WTC11 (cell line): ENCODE measurements at places on chromosomes 5 and 9.

DNA sequence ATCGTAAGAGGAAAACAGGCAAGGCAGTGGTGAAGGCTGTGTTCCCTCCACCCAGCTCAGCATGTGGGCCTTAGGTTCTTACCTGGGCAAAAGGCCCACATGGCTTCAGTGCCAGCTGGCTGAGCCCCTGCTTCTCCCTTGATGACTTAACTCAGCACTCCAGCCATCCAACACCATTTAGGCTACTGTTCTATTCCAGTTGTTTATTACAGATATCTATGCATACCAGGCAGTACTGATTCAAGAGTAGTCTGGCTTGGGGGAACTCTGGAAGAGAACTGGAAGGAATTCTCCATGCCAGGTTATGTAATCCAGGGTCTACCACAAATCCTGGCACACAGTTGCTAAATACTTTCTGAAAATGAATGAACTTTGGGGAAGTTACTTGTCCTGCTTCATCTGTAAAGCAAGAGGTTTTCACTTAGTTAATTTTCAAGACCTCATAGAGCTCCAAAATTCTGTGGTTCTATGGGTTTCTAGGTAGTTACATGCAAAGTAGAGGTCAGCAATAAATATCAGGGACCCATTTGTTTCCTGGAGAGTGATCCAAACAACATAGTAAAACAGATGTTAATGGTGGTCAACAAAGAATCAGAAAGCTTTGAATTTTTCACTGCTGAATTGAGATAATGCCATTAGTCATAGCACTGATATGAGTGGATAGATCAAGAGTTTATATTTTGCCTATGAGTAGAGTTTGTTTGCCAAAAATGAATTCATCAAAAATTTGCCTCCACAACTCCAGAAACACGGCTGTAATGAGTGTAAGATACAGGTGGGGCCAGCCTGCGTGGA lies 88.2 kb upstream of the OSMR start:
- H3K4me1 ChIP-seq, result no peaks in the 10 kb centered on the region
- H3K4me3 ChIP-seq, result no peak overlapping the region
- H3K27me3 ChIP-seq, result no peaks in the 10 kb centered on the region; the same call in 1 of the 2 replicates
- no peak overlapping the region for H3K27ac ChIP-seq
- no peak for DNase-seq

DNA sequence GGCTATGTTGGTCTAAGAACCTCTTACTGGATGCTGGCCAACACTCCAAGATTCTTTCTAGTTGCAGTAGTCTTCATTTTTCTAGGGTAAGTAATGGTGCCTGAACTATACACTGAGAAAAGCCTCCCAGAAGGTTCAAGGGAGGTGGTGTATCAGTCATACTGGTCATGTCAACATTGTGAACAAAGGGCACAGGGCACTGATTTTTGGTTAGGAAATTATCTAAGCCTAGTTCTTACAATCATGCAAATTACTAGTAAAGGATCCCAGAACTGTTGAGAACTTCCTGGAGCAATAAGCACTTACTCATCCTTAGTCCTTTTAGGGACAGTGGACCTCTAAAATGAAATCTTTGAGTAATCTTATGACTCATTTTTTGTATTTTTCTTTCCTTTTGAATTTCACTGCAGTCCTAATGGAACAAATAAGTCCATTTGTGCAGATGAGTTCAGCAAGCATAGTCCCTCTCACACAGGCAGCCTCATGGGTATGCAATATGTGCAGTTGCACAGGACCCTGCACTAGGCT lies 21.1 kb upstream of the CDC42SE2 start:
- H3K4me1 ChIP-seq, result no peaks in the 10 kb centered on the region
- no peak overlapping the region for H3K27ac ChIP-seq
- peaks cover 3% of the 10 kb centered on the region; the same call in 1 of the 2 replicates for H3K36me3 ChIP-seq

DNA sequence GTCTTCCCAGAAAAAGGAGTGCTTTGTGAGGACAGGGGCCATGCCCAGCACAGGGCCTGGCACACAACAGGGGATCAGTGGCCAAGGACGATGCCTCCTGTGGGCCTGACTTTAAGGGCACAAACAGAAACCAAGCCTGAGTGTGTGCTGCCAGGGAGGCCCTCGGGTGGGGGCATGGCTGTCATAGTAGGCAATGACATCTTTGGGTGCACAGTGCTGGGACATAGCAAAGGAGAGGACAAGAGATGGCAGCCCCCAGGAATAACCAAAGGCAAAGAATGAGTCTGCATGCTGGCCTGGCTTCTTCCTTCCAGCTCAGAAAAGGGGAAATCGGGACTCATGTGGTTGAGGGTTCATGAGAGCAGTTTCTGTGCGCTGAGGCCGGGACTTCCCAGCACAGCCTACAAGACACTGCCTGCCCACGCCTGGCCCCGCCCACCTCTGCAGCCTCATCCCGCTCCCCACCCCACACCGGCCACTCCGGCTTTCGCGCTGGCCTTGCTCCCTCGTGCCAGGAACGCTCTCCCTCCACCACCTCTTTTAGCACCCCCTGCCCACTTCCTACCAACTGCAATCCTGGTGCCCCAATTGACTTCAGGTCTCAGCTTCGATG lies 13.8 kb upstream of the LHX2 start:
- peak overlapping the region; percentile 34 for H3K4me3 ChIP-seq
- peak; percentile 42 for DNase-seq
- no peak overlapping the region for H3K27ac ChIP-seq
- peaks cover 87% of the 10 kb centered on the region for H3K27me3 ChIP-seq

DNA sequence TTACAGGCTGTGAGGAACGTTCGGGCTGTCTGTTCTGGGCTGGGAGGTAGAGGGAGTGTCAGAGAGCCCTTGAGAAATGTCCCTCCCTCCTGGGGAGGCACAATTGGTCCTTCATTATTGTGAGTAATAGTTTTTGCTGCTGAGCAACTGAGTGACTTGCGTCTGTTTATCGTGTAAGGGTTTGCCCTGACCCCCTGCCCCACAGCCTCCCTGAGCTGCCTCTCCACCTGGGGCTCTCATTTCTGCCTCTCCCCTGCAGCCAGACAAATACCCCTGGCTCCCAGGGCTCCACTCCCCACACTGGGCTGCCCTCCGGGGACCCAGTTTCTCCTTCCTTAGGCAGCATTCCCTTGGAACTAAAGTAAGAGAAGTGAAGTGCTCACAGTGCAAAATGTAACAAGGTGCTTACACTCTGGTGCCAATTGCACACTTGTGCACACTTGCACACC lies 174.9 kb upstream of the MVB12B start:
- peaks cover 14% of the 10 kb centered on the region for H3K4me1 ChIP-seq
- no peaks in the 10 kb centered on the region for H3K36me3 ChIP-seq
- no peak overlapping the region for H3K4me3 ChIP-seq
- DNase-seq, result no peak
- H3K27me3 ChIP-seq, result peaks cover 39% of the 10 kb centered on the region

GRCh38 chr9:137205126-137206069 lies at the start of the genes NDOR1 and TMEM203:
Gene NDOR1, plus strand, starts transcription at chr9:137205700. Its CDS starts 78 bp downstream, at chr9:137205778.
Gene TMEM203, minus strand, starts transcription at chr9:137205648. Its CDS starts 234 bp downstream, at chr9:137205414.
- peak within 1 kb of the TSS; percentile 97 for H3K4me3 ChIP-seq
- DNase-seq, result peak; percentile 95
- peaks cover 24% of the 10 kb centered on the region for H3K36me3 ChIP-seq
- peaks cover 31% of the 10 kb centered on the region for H3K4me1 ChIP-seq
- H3K27ac ChIP-seq, result peak within 1 kb of the TSS; percentile 82

GRCh38 chr5:152688561-152689249 lies 283.6 kb upstream of the NMUR2 start:
- H3K27me3 ChIP-seq, result no peaks in the 10 kb centered on the region
- H3K4me3 ChIP-seq, result no peak overlapping the region
- H3K36me3 ChIP-seq, result peaks cover 24% of the 10 kb centered on the region
- DNase-seq, result no peak
- H3K27ac ChIP-seq, result no peak overlapping the region

DNA sequence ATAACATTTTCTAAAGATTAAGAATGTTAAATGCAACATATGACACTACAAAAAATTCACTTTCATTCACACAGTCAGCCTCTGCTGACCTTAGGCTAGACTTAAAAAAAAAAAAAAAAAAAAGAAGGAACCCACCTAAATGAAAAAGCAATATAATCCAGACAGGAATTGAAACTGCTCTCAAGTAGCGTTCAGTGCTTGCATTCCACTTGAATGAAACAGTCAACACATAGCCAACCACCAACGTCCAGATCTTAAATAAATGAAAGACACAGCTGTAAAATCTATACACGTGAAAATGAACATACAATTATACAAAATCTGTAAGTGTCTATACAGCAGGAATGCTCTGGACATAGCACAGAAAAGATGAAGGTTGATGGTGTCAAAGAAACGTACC lies 11.4 kb downstream of the TMEM245 start:
- no peak overlapping the region for H3K27ac ChIP-seq
- H3K4me1 ChIP-seq, result peaks cover 49% of the 10 kb centered on the region
- peaks cover 19% of the 10 kb centered on the region for H3K36me3 ChIP-seq
- H3K4me3 ChIP-seq, result no peak overlapping the region

GRCh38 chr9:125106285-125106893 lies 36.9 kb downstream of the SCAI start:
- H3K4me1 ChIP-seq, result no peaks in the 10 kb centered on the region
- H3K4me3 ChIP-seq, result no peak overlapping the region
- peaks cover 26% of the 10 kb centered on the region for H3K36me3 ChIP-seq
- no peaks in the 10 kb centered on the region for H3K27me3 ChIP-seq
- no peak for DNase-seq
- no peak overlapping the region for H3K27ac ChIP-seq

DNA sequence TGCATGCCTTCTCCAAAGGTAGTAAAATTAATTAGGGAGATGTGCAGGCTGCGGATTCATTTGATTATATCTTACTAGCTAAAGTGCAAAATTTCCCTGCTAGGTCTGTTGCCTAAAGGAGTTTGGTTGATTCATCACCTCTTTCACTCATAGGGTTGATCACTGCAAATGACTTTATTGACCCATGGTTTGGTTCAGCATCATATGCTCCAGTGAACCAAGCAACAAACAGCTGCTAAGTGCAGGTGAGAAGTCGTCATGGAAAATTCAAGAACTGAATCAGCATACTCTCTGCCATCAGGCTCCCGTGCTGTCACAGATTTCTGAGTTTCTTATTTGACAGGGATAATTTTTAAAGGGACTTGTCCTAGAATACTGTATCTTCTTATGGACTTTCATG lies 571.8 kb upstream of the CDH18 start:
- no peak overlapping the region for H3K27ac ChIP-seq
- H3K4me1 ChIP-seq, result peaks cover 10% of the 10 kb centered on the region
- DNase-seq, result no peak
- H3K36me3 ChIP-seq, result no peaks in the 10 kb centered on the region
- H3K27me3 ChIP-seq, result no peaks in the 10 kb centered on the region

- DNase-seq, result no peak
- no peaks in the 10 kb centered on the region for H3K27me3 ChIP-seq
- no peak overlapping the region for H3K27ac ChIP-seq
- no peaks in the 10 kb centered on the region for H3K4me1 ChIP-seq
These were observed 251.0 kb upstream of the RIOK2 start for GRCh38 chr5:97434021-97434420.

DNA sequence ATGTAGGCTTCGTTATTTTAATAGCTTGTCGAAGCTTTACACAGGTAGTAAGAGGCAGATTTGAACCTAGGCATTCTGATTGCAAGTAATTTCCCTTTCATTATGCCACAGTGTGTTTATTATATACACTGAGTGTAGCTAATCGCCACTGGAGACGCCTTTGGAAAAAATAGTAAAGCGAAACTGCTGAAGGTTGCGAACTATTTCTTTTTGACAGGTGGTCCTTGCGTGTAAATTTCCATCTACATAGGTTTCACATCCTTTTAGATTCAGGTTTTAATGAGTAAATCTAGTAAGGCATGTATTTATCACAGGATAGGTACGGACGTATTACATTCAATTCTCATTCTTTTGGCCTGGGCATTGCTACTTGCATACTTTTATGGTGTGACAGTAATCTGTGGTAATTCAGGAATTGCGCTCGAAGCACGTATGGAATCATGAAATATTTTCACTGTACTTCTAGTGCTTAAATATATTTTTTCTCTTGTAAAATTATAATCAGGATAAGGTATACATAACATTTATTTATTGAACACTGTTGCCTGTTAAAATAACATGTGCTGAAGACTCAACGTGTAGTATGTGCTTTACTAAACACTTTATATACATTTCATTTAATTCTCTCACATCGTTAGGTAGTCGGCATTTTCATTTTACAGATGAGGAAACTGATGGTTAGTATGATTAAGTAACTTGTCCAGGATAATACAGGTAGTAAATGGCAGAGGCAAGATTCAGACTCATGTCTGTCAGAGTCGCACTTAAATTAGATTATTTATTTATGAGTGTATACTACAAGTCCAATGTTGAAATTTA lies 1.8 kb downstream of the MARCHF6 start:
- H3K27ac ChIP-seq, result no peak overlapping the region
- peak overlapping the region; percentile 98 for H3K4me3 ChIP-seq
- peaks cover 41% of the 10 kb centered on the region for H3K4me1 ChIP-seq
- H3K36me3 ChIP-seq, result no peaks in the 10 kb centered on the region
- no peak for DNase-seq

GRCh38 chr5:169426784-169427183 lies 125.8 kb upstream of the SLIT3 start:
- DNase-seq, result peak; percentile 37
- H3K4me1 ChIP-seq, result peaks cover 30% of the 10 kb centered on the region
- H3K27me3 ChIP-seq, result no peaks in the 10 kb centered on the region
- H3K27ac ChIP-seq, result peak overlapping the region; percentile 45; the same call in 1 of the 2 replicates
- H3K36me3 ChIP-seq, result no peaks in the 10 kb centered on the region

DNA sequence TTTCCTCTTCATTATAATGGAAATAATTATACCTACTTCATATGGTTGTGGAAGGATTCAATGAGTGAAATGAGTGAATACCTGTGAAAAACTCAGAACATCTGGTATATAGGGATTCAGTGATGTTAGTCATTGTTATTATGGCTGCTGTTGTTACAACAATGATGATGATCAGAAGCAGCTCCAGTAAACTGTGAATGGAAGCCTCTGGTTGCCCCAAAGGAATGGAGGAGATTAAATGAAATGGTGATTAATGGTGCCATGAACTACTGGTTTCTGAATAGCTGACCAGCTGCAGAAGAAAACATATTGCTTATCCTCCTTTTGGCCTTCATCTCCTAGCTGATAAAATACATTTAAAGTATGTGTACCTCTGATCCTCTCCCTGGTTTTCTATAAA lies 372.0 kb downstream of the ARHGEF28 start:
- H3K36me3 ChIP-seq, result peaks cover 16% of the 10 kb centered on the region
- H3K27ac ChIP-seq, result no peak overlapping the region
- H3K4me1 ChIP-seq, result peaks cover 13% of the 10 kb centered on the region
- no peak overlapping the region for H3K4me3 ChIP-seq
- H3K27me3 ChIP-seq, result peaks cover 5% of the 10 kb centered on the region

DNA sequence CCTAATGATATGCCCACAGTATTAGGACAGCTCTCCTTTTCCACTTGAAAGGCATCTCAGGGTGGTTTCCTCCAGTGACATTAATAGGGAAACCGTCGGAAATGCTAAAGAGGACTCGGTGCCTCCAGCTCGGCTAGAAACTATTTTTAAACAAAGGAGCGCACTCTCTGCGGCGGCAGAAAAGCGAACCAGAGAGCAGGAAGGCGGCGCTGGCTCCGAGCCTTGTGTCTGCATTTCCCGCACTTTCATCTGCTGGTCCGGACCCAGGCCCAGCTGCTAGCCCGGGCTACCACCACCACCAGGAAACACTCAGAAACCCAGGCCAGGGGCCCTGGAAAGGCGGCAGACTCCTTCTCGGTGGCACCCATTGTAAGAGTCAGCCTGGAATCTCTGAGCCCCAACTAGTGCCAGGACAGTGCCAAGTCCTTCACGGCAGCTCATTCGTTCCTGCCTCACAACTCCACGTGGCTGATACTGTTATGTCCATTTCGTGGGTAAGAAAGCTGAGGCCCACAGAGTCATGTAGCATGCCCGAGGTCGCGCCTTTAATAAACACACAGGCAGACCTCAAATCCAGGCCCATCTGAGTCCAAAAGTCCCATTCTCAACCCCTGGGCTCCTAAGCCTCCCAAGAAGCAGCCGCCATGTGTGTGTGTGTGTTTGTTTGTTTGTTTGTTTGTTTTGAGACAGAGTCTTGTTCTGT lies 73.9 kb downstream of the VAV2 start:
- no peaks in the 10 kb centered on the region for H3K36me3 ChIP-seq
- DNase-seq, result no peak
- peak overlapping the region; percentile 94 for H3K27ac ChIP-seq
- H3K27me3 ChIP-seq, result no peaks in the 10 kb centered on the region
- peaks cover 39% of the 10 kb centered on the region for H3K4me1 ChIP-seq
